GM12865 (cell line): ENCODE measurements at places on chromosomes 11 and 22.
A peak's percentile ranks its signal among the peaks of the same experiment; 100 is the strongest.

GRCh38 chr11:125429174-125429707 is 66.8 kb downstream of the FEZ1 start:
- peak; percentile 69 for DNase-seq

DNA sequence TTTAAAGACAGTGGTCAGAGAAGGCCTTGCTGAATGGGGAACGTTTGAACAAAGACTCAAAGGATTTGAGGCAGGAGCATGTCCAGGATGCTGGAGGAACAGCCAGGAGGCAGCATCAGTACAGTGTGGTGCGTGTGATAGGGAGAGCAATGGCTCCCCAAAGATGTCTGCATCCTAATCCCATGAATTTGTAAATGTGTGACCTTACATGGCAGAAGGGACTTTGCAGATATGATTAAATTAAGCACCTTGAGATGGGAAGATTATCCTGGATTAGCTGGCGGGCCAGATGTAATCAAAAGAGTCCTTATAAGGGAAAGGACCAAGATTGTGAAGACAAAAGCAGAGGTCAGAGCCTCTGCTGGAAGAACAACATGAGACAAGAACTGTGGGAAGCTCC is 24.6 kb upstream of the FAT3 start:
- DNase-seq, result no peak

GRCh38 chr11:121482231-121483129 is 29.7 kb upstream of the SORL1-AS1 start:
- peak; percentile 87 for DNase-seq

GRCh38 chr11:102849311-102849710 is 5.9 kb upstream of the MMP3 start:
- no peak for DNase-seq

GRCh38 chr11:8068605-8069221 is 12.3 kb upstream of the TUB start:
- no peak for DNase-seq

- no peak for DNase-seq
Measured at GRCh38 chr11:118923721-118924587, 1.8 kb downstream of the BCL9L start.

GRCh38 chr11:104764710-104765045 is 133.6 kb downstream of the CASP12 start:
- DNase-seq, result no peak

- no peak for DNase-seq
Measured at GRCh38 chr22:26321469-26321913, 107.6 kb upstream of the ASPHD2 start.

DNA sequence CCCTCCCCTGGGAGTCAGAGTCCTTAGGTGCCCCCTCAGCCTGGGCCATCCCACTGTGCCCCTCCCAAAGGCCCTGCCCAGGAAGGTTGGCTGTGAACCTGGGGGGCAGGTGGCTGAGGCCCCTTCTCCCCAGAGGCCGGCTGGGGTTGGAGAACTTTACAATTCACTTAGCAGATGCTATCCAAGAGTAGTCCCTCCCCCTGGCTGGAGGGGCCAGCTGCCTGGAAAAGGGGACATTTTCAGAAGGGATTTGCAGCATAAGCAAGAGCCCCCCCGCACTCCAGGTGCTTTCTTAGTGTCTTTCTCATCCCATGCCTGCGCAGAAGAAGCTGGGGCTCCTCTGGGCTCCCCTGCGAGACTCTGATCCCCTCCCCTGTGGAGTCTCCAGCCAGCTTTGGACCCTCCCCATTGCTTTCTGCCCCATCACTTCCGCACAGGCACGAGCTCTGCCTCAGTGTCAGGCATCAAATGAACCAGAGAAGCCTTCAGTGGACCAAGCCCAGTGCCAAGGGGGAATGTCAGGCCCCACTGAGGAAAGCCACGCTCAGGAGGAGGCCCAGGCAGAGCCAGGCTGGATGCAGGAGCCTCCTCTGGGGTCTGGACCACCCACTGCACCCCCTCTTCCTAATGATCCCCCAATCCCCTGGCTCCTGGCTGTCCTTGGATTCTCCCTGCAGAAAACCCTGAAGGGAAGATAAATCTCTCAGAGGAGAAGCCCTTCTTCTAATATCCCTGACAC is 3.7 kb downstream of the SSTR3 start:
- no peak for DNase-seq

DNA sequence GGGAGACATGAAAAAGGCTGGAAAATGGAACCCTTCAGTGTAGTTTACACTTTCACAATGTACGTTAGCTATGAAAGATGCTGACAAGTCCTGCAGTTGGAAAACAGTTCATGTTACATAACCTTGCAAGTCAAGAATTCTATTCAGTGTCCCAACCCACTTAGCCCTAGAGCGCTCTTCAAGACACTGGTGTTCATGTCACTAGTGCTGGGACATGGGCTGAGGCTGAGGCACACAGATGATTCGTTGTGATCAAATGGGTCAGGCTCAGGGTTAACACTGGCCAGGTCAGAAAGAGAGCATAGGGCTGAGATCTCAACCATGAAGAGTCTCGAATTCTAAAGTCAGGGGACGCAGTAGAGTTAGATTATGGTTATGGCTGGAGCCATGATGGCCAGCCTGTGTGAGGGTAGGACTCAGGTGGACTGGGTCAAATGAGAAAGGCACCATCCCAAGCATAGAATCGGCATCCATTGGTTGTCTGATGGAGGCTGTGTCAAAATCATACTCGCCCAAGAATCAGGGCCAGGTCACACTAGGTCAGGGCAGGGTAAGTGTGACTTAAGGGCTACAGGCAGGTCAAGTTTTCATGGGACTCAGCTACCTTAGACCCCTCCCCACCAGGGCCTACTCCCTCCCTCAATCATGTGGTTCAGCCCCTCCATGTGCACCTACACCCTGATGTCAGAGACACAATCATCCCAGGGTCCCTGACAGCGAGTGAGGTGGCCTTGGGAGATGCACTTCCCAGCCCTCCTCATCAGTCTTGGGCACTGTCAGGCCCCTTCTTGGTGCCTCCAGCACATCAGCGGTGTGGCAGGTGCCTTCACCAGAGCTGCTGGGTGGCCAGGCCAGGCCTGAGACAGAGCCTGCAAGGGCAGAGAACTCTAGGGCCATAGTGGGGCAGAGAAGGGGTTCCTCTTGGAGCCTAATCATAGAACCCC is 20.2 kb downstream of the IGLL5 start:
- peak; percentile 80 for DNase-seq

GRCh38 chr11:120518356-120518755 is 6.8 kb downstream of the GRIK4 start:
- DNase-seq, result no peak

GRCh38 chr11:119359365-119360214 is 13.1 kb upstream of the MFRP start:
- no peak for DNase-seq

DNA sequence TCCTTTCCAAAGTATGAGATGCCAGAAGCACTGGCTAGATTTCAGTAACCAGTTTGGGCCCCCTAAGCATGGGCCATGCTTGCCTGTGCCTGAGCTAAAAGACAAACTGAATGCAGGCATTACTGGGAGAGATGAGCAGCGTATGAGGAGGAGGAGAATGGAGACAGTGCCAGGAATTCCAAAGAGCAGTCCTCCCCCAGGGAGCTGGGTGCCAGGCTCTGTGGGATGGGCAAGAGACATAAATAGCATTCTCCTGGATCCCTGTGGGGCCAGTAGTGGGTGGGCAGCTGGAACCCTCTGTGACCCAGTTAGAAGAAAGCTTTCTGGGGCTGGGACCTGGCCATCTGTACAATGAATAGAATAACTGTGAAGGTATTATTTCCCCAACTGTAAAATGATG is 235.6 kb downstream of the KCNA4 start:
- DNase-seq, result no peak

DNA sequence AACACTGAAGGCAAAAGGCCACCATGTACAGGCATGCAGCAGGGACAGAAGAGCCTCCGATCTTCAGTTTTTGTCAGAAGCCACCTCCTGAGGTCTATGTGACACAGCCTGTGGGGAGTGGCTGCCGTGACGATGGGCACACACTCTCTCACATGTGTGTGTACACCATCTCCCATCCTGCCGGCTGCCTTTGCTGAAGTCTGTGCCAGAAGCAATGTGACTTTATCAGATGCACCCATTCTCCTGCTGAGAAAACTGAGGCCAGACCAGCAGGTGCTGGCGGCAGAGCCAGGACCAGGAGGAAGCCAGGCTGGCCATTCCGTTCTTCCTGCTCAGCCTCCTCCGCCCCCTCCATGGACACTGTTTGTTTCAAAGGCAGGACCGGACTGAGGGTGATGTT is 16.7 kb downstream of the SHANK2 start:
- DNase-seq, result no peak

- DNase-seq, result no peak
Measured at GRCh38 chr22:19784384-19785175, 24.0 kb downstream of the TBX1 start.

- no peak for DNase-seq
Measured at GRCh38 chr11:131033151-131033651, 116.9 kb upstream of the SNX19 start.

DNA sequence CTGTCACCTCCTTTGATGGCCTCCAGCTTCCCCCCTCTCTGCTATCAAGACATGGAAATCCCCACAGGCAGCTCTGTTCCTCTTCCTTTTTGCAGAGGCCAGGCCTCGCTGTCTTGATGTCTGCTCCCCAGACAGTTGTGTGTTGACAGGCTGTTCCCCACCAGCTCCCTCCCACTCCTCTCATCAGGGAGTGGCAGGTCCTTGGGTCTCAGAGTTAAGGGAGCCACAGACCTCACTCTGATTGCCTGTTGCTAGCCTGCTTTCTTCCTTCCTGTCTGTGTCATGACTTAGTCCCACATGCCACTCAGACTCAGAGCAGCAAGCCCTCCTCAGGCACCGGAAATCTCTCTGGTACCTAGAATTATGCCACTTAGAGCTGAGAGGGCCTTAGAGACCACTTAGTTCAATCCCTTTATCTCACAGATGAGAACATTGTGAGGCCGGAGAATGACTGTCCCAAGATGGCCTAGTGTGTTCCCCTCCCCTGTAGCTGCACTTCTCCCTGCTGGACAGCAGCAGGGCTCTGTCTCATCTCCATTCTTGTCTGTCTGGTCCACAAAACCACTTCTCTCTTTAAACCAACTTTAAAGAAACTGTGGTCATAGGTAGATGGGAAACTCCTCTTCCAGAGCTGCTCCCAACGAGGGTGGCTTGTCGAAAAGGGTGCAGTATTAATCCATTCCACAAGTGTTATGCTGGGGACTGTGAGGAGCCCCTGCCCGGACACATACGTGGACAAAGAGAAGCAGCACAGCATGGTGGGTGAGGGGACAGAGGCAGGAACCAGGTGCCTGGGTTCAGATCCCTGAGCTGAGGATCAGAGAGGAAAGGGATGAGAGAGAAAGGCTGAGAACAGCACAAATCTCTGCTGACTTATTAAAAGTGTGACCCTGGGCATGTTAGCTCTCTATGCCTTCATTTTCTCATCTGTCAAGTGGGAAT is 4.2 kb downstream of the AMPD3 start:
- DNase-seq, result peak; percentile 89

DNA sequence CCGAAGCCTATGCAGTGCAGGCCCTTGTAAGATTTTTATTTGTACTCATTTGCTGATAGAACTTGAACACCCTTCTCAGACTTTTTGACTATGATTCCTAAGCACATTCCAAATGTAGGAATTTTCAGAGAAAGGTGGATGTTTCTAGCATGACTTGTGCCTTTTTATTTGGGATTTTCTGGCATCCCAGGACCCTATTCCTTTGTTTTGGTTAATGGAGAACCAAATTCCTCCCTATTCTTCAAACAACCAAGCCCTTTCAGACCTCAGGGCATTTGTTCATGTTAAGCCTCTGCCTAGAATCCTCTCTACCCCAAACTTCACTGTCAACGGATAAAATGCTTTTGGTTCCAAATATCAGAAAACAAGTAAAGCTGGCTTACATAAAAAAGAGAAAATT is 371.1 kb downstream of the DDX10 start:
- DNase-seq, result no peak

- DNase-seq, result no peak
Measured at GRCh38 chr22:32880505-32880892, 79.0 kb downstream of the TIMP3 start.

DNA sequence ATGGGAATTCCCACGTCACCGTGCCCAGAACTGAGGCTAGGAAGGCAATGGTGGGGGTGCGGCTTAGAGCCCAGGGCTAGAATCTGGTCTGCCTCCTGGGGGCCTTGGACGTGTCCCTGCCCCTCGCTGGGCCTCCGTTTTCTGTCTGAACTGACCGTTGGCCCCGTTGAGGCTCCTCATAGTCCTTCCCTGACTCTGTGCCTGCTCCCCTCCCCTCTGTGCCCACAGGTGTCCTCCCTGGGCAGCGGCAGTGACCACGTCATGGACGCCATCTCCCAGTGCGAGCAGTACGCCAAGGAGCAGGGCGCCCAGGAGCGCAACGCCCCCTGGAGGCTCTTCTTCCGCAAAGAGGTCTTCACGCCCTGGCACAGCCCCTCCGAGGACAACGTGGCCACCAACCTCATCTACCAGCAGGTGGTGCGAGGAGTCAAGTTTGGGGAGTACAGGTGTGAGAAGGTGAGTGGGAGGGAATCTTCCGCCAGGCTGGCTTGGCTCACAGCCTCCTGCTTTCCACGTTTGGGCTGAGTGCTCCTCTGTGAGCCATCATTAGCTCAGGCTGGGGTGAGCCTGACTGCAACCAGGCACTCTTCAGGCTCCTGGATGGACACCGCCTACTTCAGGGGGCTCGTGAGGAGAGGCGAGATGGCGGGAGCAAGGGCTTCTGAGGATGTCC is 63.9 kb downstream of the MYO7A start:
- DNase-seq, result peak; percentile 79

GRCh38 chr22:44630826-44631225 is 71.2 kb upstream of the PRR5 start:
- DNase-seq, result no peak

DNA sequence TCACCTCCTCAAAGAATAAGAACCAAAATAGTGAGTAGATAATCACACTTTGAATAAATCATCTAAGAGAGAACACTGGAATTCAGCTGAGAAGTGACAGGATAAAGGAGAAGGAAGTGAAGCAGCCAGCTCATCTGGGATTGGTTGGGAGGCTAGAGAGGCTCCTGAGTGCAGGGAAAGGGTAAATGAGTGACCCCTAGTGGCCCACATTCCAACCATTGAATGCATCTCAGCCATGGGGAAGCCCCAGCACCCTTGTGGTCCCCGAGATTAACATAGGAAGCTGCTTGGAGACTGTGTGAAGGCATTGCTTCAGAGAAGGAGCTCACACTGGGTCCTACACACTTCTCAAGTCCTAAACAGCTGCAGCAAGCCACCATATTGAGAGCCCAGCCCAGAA is 82.3 kb downstream of the JRKL start:
- peak; percentile 27 for DNase-seq

DNA sequence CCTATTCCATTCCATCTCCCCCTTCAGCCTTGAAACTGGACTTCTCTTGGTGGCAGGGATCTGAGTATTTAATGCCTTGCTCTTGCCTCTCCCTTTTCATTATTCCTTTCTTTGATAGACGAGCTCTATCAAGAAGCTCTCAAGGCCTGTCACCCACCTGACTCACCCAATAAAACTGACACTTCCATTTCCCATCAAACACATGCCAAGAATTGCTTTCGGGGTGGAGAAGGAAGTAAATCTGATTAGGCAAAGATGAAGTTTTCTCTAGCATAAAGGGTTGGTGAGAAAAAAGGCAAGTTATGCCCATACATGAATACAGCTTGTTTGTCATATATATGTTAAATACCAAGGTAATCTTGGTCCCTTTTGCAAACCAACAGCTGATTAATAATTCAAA is 34.9 kb upstream of the MYEOV start:
- no peak for DNase-seq

GRCh38 chr11:69466039-69466438 is 15.4 kb upstream of the LINC01488 start:
- DNase-seq, result no peak
